ENCODE measurements at places on chromosomes 12 and 14. TPM values are rescaled to one million over a fixed set of nuclear protein-coding genes. Genes with fewer than 3 reads are reported as not detected.

Gene SDR9C7
- not detected for polyA plus RNA-seq

Gene SOCS2
- 17.6 TPM for polyA plus RNA-seq

Gene TRPV4
- 5.2 TPM for polyA plus RNA-seq

Gene CAPRIN2
- 15.6 TPM for polyA plus RNA-seq

Gene RERGL
- not detected for polyA plus RNA-seq

Gene LMNTD1
- polyA plus RNA-seq, result 0.57 TPM

Gene DLGAP5
- 9.0 TPM for polyA plus RNA-seq

Gene C12orf42
- polyA plus RNA-seq, result not detected

Gene KRT3
- not detected for polyA plus RNA-seq

DNA sequence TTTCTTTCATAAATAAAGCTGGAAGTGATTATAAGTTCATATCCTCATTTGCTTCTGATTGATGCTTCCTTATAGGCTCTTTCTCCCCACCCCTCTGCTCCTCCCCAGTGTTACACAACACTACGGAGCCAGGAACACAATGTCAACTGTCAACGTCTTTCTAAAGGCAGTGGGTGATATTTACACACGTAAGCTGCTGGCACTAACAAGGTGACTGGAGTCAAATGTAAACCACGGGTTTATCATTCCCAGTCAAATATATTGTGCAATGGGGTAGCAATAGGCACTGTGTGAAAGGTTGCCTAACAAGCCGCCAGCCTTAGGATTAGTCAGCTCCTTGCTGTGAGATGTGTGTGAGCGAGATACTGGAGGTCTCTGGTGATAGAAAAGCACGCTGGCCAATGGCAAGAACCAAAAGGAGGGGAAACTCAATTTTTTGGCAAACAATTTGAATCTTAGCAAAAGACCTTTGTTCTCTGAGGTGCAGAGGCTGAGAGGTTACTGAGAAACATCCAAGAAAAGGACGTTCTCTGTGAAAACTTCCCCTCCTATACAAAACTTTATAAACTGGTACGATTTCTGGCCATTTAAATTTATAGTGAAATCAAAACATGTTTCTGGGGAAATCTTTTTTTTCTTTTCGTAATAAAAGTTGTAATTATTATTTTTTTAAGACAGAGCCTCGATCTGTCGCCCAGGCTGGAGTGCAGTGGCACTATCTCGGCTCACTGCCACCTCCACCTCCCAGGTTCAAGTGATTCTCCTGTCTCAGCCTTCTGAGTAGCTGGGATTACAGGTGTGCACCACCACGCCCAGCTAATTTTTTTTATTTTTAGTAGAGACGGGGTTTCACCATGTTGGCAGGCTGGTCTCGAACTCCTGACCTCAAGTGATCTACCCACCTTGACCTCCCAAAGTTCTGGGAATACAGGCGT lies 22.3 kb upstream of the HECTD1 start:
- DNase-seq, result peak; percentile 88

GRCh38 chr12:94663071-94663470 lies 12.7 kb upstream of the TMCC3 start:
- no peak for DNase-seq

GRCh38 chr12:87939182-87939581 lies 90.0 kb downstream of the C12orf50 start:
- DNase-seq, result no peak

DNA sequence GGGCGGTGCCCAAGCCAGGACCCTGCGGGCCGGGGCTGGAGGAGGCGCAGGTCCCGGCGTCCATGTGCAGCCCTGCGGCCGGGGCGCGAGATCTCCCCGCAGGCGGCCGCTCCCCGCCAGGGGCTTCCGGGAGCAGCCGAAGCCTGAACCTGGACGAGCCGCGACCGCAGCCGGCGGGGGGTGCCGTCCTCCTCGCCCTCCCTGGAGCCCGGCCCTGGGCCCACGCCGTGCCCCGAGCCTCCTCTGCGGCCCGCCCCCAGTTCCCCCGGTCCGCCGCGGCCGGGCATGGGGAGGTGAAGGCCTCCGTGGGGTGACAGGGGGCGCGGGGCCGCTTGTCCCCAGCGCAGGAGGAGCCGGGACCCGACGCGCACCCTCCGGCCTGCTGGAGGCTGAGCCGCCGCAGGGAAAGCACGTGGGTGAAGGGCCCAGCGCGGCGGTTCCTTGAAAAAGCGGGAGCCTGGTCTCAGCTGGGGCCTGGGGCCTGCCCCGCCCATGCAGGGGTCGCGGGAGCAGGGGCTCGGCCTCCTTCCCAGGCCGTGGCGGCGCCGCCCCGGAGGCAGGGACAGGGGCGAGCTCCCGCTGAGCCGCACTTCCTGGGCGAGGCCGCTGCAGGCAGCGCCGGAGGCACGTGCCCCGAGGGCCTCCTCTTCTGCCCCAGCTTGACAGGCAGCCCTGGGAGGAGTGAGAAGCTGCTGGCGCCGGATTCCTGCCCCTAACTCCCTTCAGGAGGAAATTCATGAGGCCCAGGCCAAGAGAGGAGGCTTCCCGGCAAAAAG lies 55.6 kb upstream of the PPP2R5C start:
- DNase-seq, result no peak

DNA sequence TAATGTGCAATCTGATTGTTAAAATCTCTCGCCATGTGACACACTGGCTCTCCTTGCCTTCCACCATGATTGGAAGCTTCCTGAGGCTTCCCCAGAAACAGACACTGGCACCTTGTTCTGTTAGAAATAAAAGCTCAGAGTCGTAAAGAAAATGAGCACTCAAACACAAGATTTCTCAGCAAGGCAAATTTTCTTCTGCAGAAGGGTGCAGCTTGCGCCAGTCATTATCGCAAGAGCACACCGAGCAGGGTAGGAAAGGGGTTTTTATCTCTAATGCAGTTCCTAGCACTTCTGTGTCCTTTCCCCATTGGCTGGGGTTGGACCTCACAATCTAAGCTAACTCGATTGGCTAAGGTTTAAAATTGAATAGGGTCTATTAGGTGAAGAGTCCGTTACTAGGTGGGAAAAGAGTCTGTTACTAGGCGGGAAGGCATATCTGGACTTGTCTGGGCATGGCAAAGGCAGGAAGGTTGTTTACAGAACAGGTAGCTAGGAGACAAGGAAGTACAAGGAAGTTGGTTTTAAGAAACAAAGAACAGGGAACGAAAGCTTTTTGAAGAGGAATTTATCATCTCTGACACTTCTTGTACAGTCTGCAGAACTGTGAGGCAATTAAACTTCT lies 62.6 kb upstream of the BICD1 start:
- no peak for DNase-seq

GRCh38 chr12:52005903-52006703 lies 643 bp upstream of the TAMALIN start:
- DNase-seq, result no peak

DNA sequence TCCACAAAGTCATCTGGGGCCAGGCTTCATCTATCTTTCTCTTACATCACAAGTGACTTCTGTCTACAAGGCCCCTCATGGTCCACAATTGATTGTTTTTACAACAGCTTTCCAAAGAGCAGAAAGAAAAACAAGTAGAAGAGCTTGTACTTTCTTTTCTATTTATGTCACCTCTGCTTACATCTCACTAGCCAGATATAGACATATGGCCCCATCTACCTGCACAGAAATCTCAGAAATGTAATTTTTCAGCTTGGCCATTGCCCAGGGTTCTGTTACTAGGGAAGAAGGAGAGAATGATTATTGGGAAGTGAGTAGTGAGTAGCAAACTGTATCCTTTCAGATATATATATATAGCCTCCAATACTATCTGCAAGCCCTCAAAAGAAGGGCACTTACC lies 210.5 kb upstream of the PLEKHG7 start:
- no peak for DNase-seq

DNA sequence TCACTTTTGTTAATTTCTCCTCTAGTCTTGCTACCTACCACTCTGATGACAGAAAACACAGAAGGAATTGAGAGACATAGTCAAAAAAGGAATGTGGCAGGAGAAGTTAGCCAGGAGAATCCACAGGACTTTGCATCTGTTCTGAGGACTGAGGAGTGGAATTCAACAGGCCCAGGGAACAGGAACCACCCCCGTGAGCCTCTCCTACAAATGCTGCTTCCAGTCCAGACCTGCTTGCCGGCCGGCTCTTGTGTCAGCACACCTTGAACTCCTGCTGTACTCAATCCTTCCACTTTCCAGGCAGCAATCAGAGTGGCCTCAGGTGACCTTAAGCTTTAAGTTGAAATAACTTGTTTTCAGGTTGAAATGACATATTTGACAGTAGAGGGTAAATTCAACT lies 903.1 kb downstream of the BCL11B start:
- DNase-seq, result no peak

GRCh38 chr12:97336900-97337751 lies 125.5 kb upstream of the RMST start:
- DNase-seq, result no peak

DNA sequence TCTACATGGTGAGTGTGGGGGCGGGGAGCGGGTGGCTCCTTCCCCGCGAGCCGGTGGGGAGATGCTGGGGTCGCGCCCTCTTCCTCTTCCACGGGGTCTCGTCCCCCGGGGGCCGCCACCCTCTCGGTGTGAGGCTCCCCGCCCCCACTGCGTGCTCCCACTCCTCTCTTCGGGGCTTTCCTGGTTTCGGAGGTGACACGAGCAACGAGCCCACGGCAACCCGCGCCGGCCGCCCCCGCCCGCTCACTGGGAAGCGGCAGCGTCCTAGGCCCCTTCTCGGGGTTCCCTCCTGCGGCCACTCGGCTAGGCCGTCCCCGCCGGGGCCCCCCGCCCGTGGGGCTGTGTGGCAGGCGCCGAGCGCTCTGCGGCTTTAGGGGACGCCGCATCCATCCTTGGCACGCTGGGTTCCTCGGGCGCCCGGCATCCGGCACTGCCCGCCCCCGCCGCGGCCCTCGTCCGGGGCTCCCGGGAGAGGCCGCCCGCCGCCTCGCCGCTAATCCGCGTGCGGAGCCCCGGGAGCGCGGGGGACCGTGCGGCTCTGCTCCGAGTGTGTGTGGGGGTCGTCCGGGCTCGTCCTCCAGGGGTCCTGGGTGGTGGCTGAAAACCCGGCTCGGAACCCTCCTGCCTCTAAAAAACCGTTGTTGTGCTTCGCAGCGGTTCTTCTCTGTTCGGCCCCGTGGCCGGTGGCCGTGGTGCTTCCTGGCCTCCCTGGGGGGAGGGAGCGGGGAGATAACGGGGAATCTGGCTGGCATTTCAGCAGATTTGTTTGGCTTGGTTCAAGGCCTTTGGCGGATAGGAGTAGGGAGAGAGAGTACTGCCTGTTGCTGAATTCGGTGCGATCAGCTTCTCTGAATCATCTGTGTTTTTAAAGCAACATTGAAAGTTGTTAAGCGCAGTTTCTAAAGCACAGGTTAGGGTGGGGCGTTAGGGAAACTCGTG lies 1.0 kb downstream of the PCNX1 start:
- no peak for DNase-seq

DNA sequence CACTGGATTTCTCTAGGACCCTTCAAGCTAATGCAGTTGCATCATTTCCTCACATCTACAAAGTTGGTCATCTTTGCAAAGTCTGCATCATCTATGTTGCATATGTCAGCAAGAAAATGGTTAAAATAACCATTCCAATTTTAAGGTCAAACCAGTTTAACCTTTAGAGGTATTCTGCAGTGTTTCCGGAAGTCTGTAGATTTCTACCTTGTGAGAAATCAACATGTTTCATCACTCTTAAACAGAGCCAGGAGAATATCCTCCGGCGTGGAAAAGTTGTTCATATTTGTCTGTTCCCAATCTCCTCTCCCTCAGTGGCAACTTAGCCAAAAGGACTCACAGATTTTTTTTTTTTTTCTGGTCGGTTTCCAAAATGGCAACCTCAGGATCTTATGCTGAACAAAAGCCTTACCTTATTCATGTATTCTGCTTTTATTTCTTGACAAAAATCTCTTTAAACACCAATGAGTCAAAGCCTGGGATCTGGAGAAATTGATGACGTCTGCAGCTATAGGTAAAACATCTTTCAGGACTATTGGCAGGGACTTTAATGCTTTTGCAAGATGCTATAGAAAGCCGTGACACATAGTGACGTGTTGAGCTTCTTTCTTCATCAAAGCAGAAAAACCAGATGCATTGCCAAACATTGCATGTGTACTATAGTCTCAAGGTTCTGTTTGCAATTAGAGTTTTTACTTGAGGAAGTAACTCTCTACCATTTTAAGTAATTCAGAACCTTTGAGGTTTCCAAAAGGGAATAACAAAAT lies 16.0 kb upstream of the CDK17 start:
- DNase-seq, result peak; percentile 60

- DNase-seq, result no peak
Observed at GRCh38 chr12:13004361-13004760, 4.3 kb upstream of the HEBP1 start.

DNA sequence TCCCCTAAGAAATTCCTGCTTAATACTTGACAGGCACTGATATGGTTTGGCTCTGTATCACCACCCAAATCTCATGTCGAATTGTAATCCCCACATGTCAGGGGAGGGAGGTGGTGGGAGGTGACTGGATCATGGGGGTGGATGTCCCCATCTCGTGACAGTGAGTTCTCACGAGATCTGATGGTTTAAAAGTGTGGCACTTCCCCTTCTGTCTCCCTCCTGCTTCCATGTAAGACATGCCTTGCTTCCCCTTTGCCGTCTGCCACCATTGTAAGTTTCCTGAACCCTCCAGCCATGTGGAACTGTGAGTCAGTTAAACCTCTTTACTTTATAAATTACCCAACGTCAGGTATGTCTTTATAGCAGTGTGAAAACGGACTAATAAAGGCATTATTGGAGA lies 198.0 kb downstream of the FOXN3 start:
- no peak for DNase-seq

DNA sequence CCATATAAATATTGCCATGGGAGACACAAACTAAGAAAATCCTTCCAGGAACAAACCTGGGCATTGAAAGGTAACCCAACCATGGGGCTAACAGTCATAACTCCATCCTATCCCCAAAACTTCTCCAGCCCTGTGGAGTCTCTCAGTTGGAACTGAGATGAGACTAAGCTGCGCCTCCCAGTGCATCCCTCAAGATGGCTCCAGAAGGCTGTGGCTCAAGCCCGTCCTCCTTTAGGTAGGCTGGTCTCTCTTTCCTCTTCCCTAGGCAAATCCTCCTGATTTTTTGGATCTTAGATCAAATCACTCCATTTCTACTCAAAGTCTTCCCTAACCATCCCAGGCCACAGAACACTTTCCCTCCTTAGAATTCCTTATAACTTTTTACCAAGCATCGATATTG lies 364.3 kb upstream of the CCDC196 start:
- no peak for DNase-seq

DNA sequence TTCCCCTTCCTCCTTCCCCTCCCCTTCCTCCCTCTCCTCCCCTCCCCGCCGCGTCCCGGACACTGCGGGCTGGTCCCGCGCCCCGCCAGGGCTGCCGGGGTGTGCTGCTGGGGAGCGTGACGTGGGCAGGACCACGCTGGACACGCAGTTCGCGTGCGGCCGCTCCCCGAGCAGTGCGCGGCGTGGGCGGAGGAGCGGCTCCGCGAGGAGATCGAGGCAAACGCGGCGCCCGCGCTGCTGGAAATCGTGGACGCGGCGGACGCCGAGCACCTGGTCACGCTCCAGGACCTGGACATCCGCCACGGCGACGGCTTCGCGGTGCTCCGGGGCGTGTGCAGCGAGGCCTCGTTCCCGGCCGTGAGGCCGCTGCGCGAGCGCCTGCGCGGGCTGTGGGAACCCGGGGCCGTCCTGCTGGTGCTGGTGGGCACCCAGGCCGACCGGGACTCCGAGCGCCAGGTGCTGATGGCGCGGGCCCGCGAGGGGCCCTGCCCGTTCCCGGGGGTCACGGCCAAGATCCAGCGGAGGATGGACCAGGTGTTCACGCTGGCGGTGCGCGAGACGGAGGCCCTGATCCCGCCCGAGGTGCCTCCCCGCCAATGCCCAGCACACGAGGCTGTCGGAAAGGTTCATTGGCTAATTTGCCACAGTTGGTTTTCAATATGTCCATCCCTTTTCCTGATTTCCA lies 84.3 kb downstream of the TNFAIP2 start:
- no peak for DNase-seq

GRCh38 chr12:116697716-116698115 lies 40.2 kb downstream of the SPRING1 start:
- DNase-seq, result no peak

All from AG04450 (cell line).